ENCODE measurements at places on chromosomes 7 and 10.

- no peak for DNase-seq
These were observed 112.5 kb upstream of the UNC5B start for GRCh38 chr10:71099731-71100361.

- no peak for DNase-seq
These were observed 51.5 kb downstream of the NRCAM start for GRCh38 chr7:108404509-108405420.

DNA sequence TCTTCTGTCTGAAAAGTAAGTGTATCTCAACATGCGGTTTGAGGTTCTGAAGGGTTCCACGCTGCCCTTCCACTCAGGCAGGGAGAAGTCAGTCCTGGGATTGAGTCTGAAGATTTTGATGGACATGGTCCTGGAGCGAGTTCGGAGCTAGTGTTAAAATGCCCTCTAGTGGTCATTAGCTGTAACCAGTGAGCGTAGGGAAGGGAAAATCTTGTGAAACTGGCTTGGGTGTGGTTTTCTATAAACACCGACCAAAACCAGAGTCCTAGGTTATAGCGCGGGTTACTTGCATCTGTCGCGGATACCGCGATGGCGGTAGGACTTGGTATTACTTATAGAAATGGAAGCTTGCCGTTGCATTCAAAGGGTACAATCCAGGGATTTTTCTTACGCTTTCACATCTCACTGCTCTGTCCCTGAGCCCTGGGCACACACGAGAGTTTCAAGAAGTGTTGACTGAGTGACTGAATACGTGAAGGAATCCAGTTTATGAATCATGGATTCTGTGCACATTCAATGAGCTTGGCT lies 348.2 kb upstream of the C7orf33 start:
- no peak for DNase-seq

- no peak for DNase-seq
These were observed 311.6 kb upstream of the MKI67 start for GRCh38 chr10:128437786-128438345.

GRCh38 chr10:101902032-101902819 lies 58.6 kb upstream of the KCNIP2 start:
- no peak for DNase-seq

GRCh38 chr7:136134503-136134902 lies 157.3 kb upstream of the MTPN start:
- DNase-seq = no peak

- no peak for DNase-seq
These were observed 6.7 kb downstream of the SLC37A3 start for GRCh38 chr7:140391634-140392033.

DNA sequence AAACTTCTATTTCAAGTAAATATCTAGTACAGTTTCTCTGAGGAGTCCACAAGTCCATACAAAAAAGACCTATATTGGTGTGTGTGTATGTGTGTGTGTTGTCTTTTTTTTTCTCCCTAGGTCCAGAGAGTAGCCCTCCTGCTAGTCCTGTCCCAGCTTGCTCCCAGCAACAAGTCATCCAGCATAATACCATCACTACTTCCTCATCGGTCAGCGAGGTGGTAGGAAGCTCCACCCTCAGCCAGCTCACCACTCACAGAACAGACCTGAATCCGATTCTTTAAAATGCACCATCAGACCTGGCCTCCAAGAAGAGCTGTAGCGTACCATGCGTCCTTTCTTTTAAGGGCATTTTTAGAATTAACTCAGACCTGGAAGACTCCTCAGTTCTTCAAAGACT lies 139.1 kb downstream of the TRIL start:
- DNase-seq = no peak

- DNase-seq = no peak
These were observed 3.1 kb downstream of the KLLN start for GRCh38 chr10:87860156-87860795.

DNA sequence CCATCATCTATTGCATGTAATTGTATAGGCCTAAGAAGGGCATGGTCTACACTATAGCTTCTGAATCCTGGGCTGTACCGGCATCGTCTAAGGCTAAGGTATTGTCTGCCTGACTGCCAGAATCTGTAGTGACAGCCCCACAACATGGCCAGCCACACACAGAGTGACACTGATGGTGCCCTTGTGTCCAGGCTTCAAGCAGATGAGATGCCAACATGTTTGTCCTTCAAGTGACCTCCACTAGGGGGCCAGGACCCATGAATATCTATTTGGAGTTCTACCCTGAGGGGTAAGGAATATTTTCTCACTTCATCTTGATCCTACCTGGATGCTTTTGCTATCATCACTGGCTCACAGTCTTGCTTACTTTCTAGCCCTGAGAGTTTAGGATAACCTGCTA lies 1.5 kb downstream of the CYP3A7 start:
- no peak for DNase-seq

DNA sequence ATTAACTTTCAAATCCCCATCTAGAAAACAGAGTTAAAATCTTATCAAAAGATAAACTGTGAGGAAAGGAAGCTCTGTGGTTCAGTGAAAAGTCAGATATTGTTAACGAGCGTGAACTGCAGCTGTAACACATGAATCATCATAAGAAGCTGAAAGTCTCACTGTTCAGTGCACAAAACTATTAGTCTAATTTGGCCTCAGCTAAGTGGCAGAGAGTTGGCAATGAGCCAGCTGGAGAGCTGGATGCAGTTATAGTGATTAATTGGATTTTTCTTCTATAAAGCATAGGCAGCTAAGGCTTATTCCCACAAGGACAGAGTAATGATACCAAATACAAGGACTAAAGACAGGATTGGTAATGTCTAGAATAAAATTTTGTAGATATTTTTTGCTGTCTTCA lies 101.1 kb upstream of the ABCB5 start:
- no peak for DNase-seq

DNA sequence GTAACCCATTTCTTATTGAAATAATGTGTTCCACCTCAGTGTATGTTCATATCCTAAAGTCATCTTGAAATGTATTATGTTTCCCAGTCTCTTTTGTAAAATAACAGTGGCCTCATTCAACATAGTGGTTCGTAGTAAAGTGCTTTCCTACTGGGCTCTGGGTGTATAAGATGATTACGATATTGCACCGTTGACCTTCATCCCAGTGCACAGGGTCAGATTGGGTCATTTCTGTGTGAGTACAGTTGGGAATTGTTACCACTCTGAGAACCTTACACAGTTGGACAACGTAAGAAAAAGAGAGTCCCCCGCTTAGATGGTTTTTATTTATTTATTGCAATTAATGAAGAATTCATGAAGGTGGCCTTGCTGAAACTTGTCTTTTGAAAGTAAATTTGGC lies 135.6 kb downstream of the CHN2 start:
- no peak for DNase-seq

GRCh38 chr7:151346-152050 lies 40.9 kb upstream of the FAM20C start:
- DNase-seq = no peak

DNA sequence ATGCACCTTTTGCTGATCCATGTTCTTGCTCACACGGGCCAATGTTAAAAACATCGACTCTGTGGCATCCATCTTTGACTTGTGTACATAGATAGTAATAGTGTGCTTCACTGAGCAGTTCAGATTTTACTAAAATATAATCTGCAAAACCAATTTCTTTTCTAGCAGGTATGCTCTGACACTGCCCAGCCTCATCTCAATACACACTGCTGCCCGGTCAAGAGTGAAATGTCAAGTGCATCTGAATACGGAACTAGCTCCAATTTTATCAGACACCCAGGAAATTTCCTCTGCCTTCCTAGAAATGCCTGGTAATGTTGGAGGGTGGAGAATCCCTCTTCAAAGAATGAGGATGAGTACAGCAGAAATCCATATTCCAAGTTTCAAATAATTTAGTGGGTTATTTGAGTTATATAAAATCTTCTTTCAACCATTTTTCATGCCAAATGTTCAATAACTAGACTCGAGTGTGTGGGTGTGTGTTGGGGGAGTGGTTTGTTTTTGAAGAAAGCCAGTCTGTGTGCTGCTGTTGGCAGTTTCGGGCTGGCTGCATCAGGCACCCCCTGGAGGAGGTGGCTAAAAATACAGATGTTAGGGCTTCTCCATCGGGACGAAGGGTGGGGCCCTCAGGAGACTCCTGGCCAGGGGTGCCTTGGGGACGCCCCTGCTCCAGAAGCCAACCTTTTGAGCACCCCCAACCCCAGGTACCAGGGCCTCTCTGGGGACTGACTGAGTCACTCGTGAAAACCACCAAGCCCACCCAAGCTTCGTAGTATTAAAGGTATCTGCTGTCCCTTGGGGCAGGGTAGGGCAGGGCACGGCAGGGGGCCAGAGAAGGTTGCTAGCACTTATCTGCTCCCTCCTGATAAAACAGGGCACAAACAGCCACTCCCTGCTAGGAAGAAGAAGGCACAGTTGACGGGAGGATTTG lies 15.4 kb downstream of the CTBP2 start:
- DNase-seq = no peak

- no peak for DNase-seq
These were observed 62.6 kb downstream of the CCNY start for GRCh38 chr10:35398908-35399307.
